Activated CD8-positive, alpha-beta memory T cell treated with anti-CD3 and anti-CD28 coated beads for 1 hour (primary cell): ENCODE measurements at places on chromosomes 2 and 18.

DNA sequence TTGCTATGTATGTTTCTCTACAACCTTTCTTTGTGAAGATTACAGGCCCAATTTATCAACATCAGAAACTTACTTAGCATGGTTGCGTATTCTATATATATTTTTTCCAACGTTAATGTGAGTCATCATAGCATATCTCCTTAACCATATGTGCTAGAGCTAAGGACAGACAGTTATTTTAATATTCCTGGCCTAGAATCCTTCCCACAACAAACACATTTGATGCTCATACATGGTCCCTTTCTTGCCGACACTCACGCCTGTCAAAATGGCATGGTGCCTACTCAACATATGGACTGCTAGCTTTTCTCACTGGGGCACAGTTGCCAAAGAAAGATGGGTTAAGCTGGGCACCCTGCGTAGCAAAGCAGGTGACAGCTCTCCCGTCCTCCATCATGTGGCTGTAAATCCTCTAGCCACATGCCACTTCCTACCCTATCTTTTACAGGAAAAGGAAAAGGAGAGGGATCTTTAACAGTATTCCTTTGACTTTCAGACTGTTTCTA, 75.2 kb upstream of the GALNT5 start:
- DNase-seq, result no peak

- DNase-seq, result no peak
Measured at GRCh38 chr2:231181860-231182512, 16.4 kb upstream of the ARMC9 start.

DNA sequence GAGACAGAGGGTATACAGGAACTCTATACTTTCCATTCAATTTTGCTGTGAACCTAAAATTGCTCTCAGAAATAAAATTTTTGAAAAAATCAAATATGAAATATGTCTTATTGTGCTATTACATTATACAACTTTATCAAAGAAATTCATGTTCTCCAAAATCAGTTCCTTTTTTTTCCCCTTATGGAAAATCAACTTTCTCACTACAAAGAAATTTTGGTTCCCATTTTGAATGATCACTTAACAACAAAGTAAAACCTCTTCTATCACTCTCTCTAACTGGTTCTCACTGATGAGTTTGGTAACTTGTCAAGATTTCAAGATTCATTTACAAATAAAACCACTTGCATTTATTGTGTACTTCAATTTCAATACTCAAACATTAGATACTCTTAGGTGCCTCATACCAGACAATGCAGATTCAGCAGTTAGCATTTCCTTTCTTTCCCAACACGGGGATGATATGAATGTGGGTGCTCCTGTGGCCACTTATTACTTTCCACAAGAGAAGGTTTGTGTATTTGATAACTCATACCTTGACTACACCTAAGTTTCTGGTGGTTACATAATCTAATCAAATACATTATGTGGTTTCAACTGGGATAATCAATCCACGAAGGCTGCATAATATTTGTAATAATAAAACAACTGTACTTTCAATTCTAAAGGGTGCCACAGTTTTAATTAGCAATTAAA, 6.4 kb downstream of the PSME4 start:
- DNase-seq, result no peak

DNA sequence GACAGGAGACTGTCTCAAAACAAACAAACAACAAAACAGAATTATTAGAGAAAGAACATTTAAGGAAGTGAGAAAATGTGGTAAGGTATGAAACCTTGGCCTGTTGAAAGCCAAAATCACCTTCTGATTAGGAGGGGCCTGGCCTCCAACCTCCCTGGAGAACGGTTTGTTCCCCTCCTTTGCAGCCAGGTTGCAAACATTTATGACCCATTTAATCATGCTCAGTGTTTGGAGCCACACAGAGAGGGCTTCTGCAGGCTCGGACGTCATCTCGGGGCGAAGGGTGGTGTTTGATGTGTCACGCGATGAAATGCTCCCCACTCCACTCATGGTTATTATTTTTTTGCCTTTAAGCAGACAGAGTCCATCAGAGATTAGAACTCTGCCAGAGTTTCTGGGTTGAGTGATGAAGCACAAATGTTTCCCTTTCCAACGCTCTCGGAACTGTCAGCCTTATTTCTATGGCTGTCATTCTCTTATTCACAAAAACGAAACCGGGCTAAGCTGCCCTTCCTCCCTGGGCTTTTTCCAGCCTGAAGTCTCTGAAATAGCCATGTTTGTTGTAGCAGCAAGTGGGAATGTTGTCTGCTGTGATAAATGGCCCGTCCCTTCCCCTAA, 33.6 kb upstream of the ROCK2 start:
- no peak for DNase-seq

- no peak for DNase-seq
Measured at GRCh38 chr2:197873293-197873701, 68.9 kb downstream of the PLCL1 start.

GRCh38 chr2:183530333-183530901, 406.2 kb downstream of the NUP35 start:
- DNase-seq, result no peak

DNA sequence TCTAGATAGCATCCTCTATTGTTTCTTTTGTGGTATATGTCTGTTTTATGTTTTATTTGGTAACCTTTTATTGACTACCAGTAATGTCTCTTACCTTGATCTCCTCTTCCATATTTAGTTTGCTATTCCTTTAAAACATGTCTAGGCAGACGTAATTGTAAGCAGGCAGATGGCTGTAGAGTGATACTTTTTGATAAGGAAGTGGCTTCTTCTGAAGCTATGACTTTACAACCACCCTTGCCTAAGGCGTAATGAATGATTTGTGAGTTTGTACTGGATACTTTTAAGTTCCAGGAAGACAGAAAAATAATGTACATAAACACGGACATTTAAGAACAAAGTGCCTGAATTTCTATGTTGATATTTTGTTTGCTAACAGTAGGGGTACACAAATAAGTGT, 85.6 kb downstream of the ZNF804A start:
- DNase-seq, result no peak

DNA sequence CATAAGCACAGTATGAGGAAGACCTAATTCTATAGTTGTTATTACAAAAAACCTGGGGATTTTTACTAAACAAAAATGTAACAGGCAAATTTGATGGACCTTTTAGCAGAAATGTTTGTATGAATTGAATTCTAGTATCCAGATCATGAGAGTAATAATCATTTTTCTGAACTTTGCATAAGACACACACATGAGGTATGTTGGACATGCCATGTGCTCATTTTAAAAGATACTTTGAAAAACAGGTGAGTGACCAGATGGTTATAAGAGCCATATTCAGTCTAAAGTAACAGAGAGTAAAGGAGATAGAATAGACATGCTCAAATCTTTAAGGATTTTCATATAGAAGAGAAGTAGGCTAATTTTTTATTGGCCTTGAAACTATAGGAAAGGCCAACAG, 663.6 kb downstream of the NRXN1 start:
- DNase-seq, result no peak

GRCh38 chr18:3248658-3249359, 1.2 kb downstream of the MYL12A start:
- no peak for DNase-seq

DNA sequence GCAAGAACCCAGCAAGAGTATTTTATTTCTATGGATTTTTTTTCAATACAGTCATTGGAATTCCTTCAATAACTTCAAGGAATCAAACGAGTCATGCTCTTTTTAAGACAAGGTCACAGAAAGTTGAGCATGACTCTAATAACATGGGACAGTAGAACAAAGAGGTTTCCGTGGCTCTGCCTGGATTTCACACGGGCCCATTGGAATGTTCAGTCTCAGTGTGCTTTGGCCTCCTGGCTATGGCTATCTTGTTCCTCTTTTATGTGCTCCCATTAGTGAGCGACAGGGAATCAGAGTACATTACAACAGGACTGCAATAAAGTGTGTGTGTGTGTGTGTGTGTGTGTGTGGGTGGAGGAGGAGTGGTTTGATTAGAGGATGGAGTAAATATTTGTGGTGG, 312.4 kb downstream of the DCC start:
- no peak for DNase-seq

- no peak for DNase-seq
Measured at GRCh38 chr2:148525130-148525529, 119.4 kb upstream of the EPC2 start.

DNA sequence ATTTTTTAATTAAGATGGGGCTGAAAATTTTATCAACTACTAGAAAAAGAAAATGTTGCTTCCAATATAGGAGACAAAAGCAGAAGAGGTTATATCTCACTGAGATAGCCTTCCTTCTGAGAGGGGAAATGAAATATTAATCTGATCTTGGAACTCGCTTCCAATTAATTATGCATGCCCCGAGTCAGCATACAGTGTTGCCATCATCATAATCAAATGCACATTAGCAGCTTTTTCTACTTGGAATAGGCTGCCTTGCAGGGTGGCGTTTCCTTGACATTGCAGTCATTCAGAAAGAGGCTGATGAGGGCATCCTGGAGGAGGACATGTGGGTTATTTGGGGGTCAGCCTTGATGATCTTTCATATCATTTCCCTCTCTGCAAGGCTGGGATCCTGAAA, 18.4 kb upstream of the RPL37A start:
- DNase-seq, result no peak

- DNase-seq, result no peak
Measured at GRCh38 chr18:45161850-45162249, 453.4 kb upstream of the SLC14A2 start.

DNA sequence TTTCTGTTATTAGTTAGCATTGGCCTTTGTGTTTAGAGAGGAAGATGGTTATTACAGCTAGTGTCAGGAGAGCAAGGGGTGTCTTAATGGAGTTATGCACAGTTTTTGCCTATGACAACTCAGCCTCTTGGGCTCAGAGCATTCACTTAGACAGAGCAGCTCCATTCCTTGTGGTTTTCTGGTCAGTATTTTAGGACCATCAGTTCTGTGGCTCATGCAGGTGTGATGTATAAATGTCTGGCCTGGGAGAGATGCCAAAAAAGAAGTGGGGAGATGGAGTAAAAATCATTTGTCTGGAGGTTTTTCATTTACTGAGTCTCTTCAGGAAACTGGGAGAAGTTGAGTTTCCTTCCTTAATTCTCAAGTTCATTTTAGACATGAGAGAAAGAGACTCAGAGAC, 79.7 kb downstream of the PRKCE start:
- no peak for DNase-seq

GRCh38 chr2:230217424-230217823, 2.4 kb downstream of the SP110 start:
- no peak for DNase-seq

DNA sequence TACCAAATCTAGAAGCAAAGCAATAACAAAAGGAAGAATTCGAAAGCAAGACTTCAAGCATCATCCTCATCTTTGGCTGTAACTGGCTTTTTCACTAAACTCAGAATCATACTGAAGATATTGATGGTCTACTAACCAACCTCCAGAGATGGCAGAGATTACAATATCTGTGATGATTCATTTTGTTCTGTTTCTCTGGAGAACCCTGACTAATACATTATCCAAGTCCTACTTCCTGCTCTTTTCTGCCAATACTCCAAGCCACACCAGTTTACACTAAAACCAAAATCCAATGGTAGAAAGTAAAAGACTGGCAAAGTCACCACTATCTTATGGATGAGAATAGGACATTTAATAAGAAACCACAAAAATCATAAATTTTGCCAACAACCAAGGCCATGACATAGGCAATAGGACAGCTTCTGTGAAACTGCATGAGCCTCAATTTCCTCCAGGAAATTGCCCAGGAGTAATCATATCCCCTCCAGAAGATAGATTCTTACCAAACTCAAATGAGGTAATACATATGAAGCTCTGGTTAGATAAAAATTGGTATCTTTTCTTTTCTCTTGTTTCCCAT, 159.8 kb downstream of the METTL4 start:
- DNase-seq, result no peak

GRCh38 chr2:39506215-39506614, 69.1 kb upstream of the MAP4K3 start:
- no peak for DNase-seq

DNA sequence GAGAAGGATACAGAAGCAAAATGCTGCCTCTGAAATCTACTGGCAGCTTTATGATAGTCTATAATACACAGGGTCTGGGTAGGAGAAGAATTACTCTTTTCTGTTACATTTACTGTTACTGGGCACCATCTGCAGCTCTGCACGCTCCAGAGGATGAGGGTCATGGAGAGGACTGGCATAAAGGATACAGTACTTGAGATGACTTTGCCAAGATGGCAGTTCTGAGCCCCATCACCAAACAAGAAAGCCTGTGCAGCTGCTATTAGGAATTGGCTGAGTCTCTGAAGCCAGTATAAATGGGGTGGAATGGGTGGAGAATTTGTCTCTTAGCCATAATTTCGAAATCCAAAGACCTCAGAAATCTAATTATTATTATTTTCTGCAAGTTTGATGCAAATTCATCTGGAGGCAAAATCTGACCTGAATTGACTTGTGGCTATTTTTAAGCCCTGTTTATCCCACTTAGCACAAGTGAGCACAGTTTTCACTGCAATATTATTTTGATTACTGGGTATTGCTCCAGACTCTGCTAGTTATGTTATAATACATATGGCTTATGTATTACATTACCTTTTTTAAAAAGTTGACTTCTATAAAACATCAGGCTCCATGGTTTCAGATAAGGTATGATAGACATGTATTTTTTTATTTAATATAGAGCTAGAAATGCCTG, 579.5 kb downstream of the MBD2 start:
- no peak for DNase-seq
